ENCODE measurements at places on chromosomes 4 and X.
A peak's percentile ranks its signal among the peaks of the same experiment; 100 is the strongest.

- DNase-seq: no peak
These were observed 52.8 kb downstream of the APOO start for GRCh38 chrX:23854945-23855344.

DNA sequence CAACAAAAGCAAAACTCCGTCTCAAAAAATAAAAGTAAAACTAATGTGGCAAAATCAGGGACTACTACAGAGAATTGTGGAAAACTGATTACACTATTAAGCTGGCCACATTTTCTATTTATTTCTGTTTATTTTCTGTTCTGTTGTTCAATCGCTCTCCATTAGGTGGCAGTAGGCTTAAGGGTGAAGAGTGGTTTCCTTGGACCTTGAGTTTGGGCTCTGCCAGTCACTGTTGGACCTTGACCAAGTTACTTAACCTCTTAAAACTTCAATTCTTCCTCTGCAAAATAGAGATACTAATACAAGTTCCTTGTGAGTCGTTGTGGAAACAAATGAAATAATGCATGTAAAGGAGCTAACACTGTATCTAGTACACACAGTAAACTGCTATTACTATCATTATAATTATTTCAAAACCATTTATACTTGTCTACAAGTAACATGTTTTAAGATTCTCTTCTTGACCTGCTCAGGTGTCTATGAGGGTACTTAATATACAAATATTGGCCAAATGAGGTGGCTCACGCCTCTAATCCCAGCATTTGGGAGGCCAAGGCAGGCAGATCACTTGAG lies 15.2 kb downstream of the HSD17B11 start:
- DNase-seq: peak; percentile 45

DNA sequence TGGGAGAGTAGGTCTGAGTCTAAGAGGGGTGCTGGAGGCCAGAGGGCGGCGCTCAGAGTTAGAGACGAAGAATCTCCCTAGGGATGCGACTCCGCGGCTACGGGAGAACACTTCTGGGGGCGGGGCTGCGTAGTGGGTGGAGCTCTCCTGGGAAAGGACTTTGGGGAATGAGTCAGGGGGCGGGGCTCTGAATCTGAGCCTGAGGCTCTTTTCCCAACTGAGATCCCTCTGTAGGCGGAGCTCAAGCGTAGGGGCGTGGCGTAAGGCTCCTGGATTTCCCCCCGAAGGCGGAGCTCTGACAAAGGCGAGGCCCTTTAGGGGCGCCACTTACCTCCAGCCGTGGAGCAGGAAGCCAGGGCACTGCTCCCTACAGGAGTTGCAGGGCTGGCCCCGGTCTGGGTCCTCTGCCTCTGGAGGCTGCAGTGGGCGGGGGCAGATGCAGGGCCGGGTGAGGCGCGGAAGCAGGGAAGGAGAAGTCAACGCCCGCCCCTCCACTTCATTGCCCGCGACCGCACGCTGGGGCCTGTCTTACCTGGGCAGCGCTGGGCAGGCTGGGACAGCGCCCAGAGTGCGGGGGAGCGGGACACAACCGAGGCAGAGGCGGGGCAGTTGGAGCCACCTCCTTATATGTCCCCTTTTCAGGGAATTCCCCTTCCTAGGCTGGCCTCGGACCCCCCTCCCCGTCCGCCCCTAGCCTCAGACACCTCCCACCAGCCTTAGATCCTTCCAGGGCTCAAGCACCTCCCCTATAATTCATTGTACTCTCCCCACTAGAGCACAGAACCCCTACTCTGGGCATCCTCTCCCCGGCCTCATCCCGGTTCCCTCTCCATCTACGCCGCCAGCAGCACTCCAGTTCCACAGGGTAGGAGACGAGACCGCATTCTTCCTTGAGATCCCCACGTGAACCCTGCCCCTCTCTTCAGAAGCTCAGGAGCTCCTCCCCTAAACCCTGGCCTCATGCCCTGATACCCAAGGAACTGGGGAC lies 1.6 kb downstream of the PRICKLE3 start:
- peak; percentile 42 for DNase-seq

- DNase-seq: no peak
These were observed 45.4 kb upstream of the XK start for GRCh38 chrX:37640142-37640541.

GRCh38 chrX:109732017-109732801 lies 848 bp downstream of the ACSL4 start:
- peak; percentile 54 for DNase-seq

DNA sequence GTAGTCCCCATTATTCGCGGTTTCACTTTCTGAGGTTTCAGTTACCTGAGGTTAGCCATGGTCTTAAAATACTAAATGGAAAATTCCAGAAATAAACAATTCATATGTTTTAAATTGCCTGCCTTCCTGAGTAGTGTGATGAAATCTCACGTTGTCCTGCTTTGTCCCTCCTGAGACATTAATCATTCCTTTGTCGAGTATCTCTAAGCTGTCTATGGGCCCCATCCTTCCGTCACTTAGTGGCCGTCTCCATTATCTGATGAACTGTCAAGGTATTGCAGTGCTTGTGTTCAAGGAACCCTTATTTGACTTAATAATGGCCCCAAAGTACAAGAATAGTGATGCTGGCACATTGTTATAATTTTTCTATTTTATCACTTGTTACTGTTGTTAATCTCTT lies 94.8 kb downstream of the ADGRL3 start:
- DNase-seq: no peak

DNA sequence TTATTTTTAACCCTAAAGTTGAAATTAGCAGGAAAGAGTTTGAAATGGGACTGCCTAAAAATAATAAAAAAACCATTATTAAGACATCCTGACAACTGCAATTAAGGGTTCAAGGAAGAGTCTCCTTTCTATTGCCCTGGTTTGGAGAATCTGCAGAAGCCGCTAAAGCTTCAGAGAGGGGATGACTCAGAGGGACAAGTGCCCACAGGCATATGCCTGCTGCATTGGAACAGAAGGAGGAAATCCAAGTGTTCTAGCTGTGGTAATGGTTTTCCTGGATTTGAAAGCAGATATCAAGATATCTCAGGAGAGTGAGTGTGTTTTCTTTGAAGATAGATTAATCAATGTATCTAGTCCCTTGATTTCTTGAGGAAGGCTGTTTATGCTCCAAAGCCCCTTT lies 235.1 kb upstream of the TAPT1 start:
- DNase-seq: no peak

GRCh38 chr4:79331126-79331876 lies 5.4 kb upstream of the NAA11 start:
- no peak for DNase-seq

GRCh38 chr4:159342374-159342773 lies 239.5 kb downstream of the RAPGEF2 start:
- no peak for DNase-seq

GRCh38 chr4:78601013-78601412 lies 49.4 kb downstream of the ANXA3 start:
- no peak for DNase-seq

GRCh38 chrX:74736450-74736849 lies 122.0 kb upstream of the RLIM start:
- no peak for DNase-seq

- no peak for DNase-seq
These were observed 12.4 kb upstream of the LONRF3 start for GRCh38 chrX:118961866-118962560.

DNA sequence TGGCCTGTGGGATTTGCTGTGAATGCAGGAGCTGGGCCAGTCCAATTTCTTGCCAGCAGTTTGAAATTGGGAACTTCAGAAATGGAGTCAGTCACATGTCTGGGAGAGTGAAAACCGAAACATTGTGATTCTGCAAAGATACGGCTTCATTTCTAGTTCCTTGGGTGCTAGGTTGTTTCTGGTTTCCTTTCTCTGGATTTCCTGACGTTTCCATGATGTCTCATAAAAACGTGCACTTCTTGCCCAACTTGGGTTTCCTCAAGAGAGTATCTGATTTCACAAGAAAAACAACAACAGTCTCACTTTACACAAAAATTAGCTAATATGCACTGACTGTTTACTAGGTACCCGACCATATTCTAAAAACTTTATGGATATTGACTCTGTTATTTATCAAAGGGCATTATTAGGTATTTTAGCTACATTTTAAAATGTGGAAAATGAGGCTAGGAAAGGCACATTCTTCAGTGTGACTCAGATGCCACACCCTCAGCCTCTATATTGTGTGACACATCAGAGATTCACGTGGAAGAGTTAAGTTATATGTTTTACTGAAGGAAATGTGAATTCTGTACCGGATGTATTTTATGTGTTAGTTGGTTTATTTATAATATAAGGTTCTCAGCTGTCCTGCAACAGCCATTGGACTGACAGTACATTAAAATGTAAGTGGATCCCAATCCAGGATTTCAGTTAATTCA lies 225.0 kb upstream of the PUDP start:
- no peak for DNase-seq

GRCh38 chrX:47351706-47352105 lies 18.7 kb upstream of the ZNF157 start:
- DNase-seq: no peak

- no peak for DNase-seq
These were observed 704.9 kb upstream of the PABPC4L start for GRCh38 chr4:134906404-134907023.

GRCh38 chr4:151786158-151786495 lies 25.3 kb upstream of the GATB start:
- no peak for DNase-seq

DNA sequence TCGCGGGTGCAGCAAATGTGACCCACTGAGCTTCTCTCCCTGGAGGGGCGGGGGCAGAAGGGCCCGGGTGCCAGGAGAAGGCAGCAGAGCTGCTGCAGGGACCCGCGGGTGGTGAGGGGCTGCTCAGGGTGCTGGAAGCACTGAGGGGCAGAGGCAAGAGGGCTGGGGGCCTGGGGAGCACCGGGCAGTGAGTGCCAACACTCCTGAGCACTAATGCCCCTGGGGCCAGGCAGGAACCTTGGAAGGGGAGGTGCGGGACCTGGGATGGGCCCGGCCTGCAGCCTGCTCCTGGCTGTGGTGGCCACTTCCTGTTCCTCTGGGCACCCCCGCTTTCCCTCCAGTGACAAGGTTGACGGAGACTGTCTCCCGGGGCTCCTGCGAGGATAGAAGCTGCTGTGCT lies 66.5 kb upstream of the ADRA2C start:
- no peak for DNase-seq

- DNase-seq: no peak
These were observed 19.3 kb downstream of the PRSS48 start for GRCh38 chr4:151296227-151296626.

GRCh38 chr4:95077864-95078263 lies 320.1 kb downstream of the BMPR1B start:
- DNase-seq: no peak

DNA sequence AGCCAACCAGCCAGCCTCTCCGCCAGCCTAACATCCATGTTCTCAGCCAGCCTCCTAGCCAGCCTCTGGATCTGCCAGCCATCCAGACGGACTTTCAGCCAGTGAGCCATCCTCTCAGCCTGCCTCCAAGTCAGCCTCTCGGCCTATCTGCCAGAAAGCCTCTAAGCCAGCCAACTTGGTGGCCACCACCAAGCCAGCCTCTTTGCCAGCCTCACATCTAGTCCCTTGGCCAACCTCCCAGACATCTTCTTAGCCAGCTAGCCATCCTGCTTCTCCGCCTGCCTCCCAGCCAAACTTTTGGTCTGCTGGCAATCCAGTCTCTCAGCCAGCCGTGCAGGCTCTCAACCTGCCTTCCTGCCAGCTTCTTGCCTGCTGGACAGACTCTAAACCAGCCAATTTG lies 16.4 kb upstream of the ARAP2 start:
- DNase-seq: no peak

- no peak for DNase-seq
These were observed 96.8 kb upstream of the WDR44 start for GRCh38 chrX:118249146-118249545.

- no peak for DNase-seq
These were observed 34.7 kb upstream of the AREG start for GRCh38 chr4:74410272-74410671.

DNA sequence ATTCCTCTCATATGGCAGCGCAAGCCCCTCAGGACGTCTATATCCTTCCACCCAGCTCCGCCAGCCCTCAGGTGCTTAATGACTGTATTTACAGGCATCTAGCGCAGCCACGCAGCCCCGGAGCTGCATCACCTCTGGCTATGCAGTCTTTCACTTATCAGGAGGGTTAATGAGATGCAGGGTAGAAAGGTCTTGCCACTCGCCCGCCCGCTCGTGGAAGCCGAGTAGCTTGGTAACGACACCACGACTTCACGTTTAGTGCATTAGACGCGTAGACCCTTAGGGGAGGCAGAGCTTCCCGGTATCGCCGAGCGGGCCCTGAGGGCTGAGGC lies 1.5 kb upstream of the SLC16A2 start:
- no peak for DNase-seq

GRCh38 chr4:106114270-106114669 lies 201.7 kb downstream of the TBCK start:
- no peak for DNase-seq

GRCh38 chr4:33802578-33802977 lies 2441.7 kb downstream of the ARAP2 start:
- DNase-seq: peak; percentile 1

GRCh38 chrX:133610056-133610455 lies 194.8 kb upstream of the GPC4 start:
- no peak for DNase-seq

DNA sequence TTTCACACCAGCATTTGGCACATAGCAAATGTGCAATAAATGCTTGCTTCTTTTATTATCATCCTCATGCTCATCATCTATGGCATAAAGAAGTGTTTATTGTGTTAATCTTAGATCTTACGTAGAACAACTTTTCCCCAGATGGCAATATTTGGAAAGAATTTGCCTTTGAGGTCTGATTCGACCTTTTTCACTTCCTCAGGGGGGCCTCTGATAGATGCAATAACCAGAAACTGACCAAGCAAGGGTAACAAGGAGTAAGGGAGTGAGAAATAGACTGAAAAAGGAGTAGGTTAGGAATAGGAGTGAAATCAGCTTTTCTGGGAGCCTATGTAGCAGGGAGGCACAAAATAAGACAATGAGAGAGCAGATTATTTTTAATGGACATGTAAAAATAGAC lies 70.2 kb downstream of the RRAGB start:
- DNase-seq: no peak

DNA sequence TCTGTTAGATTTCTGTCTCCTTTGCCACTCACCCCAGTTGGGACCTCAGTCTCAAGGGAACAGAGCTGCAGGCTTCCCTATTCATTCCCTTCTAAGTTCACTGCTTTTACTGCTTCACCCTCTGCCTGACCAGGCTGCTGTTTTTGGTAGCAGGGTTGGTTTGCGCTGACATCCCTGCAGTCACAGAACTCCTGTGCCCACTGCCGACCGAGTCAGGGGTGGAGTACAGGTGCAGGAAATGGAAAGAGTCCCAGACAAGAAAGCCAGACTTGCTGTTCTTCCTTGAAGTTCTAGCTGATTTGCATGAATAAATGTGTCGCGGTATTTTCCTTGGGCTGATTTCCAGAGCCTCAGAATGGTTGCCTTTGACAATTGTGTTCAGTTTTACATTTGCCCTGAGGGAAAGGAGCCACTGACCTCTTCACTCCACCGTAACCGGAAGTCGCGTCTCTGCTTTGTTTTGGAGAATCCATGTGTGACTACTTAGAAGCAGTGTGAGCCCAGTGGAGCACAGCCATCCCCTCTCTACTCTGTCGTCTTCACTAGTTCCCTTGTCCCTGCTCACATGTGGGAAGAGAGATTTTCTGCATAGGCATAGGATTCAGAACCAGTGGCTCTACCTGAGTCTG lies 84.8 kb downstream of the TNIP2 start:
- DNase-seq: no peak

GRCh38 chr4:184163813-184164212 lies 53.9 kb downstream of the ENPP6 start:
- DNase-seq: peak; percentile 23
